ENCODE measurements at places on chromosomes 6 and 20.
A peak's percentile ranks its signal among the peaks of the same experiment; 100 is the strongest.

GRCh38 chr6:149854532-149854931, 9.6 kb downstream of the LRP11 start:
- no peak for DNase-seq

- DNase-seq, result no peak
Observed at GRCh38 chr6:72080260-72080941, 194.1 kb downstream of the RIMS1 start.

- DNase-seq, result no peak
Observed at GRCh38 chr6:2732503-2733089, 18.1 kb downstream of the MYLK4 start.

GRCh38 chr6:44297063-44298038, 15.8 kb downstream of the AARS2 start:
- DNase-seq, result peak; percentile 23

- DNase-seq, result no peak
Observed at GRCh38 chr6:79384845-79385244, 150.4 kb upstream of the HMGN3 start.

DNA sequence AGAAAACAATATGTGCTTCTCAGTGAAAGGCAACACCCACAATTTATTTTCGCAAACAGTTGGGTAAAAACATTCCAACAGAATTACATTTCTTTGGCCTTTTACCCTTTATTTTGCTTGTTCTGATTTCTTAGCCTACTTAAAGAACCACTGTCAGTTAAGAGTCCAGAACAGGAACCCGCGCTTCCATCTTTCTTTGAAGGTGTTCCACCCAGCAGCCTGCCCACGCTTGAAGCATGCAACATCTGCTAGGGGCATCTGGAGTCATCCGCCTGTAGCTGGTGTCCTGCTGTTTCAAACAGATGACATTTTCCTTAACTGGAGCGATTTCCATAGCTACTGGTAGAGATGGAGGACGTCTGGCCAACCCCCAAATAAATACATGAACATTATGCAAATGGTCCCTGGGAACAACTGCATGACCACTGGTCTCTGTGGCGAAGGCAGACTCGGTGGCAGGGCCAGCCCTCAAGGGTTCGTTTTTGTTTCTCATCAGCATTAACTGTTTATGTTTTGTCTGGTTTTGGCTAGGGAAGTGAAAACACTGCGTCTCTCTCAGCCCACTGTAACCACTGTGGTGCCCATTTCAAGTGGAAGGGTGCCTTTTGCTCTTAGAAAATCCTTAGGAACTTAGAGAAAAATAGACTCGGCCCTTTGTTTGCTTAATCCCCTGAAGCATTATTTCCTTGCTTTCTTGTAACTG, 51.6 kb downstream of the LAMA4 start:
- DNase-seq, result no peak

GRCh38 chr6:92634561-92634960, 784.8 kb downstream of the EPHA7 start:
- no peak for DNase-seq

- peak; percentile 70 for DNase-seq
Observed at GRCh38 chr6:148831064-148831463, 84.2 kb downstream of the UST start.

DNA sequence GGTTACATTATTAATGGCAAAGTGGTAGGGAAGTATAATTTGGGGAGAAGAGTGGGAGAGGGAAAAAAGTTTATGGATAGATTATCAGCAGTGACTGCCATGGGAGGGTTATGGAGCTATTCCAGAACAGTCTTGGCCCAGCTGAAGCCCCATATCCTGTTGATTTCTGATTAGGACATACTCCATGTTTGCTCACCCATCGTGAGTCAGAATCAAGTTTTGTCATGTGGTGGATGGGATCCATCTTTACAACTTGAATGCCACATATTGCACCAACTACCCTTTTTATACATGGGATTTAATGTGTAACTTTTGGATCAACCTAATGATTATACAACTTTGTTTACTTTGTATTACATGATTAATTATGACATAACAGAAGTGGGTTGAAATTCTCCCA, 217.0 kb downstream of the HAO1 start:
- no peak for DNase-seq

- DNase-seq, result peak; percentile 23
Observed at GRCh38 chr6:32692019-32692418, 25.6 kb upstream of the HLA-DQB1 start.

GRCh38 chr20:24917797-24918578, 31.1 kb upstream of the CST7 start:
- peak; percentile 31 for DNase-seq

GRCh38 chr6:21181866-21182265, 411.7 kb upstream of the SOX4 start:
- no peak for DNase-seq

DNA sequence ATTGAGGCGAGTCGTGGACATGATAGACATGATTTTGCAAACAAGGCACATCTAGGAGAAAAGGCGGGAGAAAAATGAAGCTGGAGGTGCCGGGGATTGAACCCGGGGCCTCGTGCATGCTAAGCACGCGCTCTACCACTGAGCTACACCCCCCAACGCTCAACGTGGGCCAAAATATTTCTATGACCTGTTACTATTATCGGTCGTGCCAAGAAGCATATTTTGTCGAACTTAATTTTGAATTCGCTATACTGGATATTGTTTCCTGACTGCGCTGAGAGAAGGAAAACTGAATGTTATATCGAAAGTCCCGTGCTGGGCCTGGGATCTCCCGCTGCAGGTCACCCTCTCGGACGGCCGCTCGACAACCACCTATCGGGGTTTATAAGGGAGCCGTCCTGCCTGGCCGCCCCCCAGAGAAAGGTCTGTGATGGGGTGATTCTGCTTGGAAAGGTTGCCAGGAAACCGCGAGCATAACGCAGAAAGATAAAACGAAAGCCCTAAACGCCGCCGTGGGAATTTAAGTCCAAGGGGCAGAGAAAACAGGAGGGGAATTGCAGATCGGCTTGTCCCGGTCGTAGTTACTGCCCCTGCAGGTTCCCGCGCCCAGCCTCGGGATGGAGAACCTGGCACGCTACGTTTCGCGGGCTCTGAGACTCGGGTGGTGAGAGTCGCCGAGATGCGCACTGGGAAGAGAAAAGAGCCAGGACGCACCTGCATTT, 60.0 kb downstream of the TRIM27 start:
- peak; percentile 72 for DNase-seq

DNA sequence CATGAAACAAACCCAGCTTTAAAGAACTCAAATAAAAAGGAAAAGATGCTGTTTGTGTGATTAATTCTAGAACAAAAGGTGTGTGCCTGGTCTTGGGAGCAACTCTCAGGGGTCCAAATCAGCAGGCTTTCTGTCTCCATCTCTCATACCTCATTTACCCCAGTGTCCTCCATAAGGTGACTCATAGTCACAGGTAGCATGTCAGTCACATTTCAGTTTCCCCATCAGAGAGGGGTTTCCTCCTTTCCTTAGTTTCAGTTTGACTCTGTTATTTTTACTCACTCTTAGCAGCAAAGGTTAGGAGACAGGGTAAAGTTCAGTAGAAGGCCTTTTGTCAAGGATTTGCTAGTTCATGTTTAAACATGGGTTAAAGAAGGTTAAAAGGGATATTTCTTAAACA, 46.2 kb downstream of the OGFRL1 start:
- no peak for DNase-seq

GRCh38 chr6:23534351-23534750, 591.7 kb upstream of the NRSN1 start:
- no peak for DNase-seq

- DNase-seq, result no peak
Observed at GRCh38 chr20:54324652-54325285, 116.9 kb downstream of the PFDN4 start.

- no peak for DNase-seq
Observed at GRCh38 chr6:139905404-139906052, 531.1 kb upstream of the CITED2 start.

GRCh38 chr6:75602246-75603105, 796 bp downstream of the SENP6 start:
- peak; percentile 50 for DNase-seq

DNA sequence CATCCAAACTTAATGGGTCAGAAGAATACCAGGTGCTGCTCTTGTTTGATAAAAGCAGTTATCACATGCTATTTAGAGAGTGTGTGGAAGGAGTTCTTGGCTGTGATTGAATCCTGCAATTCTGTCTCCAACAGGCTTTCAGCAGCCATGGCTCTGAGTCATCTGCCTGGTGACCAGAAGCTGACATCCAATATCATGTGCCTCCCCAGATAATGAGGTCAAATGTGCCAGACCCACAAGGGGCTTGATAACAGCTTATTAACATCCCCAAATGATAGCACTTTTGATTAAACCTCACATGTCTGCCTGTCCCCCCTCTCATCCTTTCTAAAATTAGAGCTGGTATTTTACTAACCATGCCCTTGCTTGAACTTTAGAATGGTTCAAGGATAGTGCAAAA, 175.7 kb upstream of the PLN start:
- DNase-seq, result no peak

GRCh38 chr20:58818586-58819285, 32.0 kb downstream of the GNAS-AS1 start:
- DNase-seq, result no peak

GRCh38 chr20:54056762-54057639, 13.4 kb downstream of the BCAS1 start:
- DNase-seq, result no peak

- no peak for DNase-seq
Observed at GRCh38 chr20:36791862-36792261, 18.3 kb upstream of the DSN1 start.

- DNase-seq, result peak; percentile 23
Observed at GRCh38 chr20:1185790-1186334, 1.1 kb upstream of the TMEM74B start.

DNA sequence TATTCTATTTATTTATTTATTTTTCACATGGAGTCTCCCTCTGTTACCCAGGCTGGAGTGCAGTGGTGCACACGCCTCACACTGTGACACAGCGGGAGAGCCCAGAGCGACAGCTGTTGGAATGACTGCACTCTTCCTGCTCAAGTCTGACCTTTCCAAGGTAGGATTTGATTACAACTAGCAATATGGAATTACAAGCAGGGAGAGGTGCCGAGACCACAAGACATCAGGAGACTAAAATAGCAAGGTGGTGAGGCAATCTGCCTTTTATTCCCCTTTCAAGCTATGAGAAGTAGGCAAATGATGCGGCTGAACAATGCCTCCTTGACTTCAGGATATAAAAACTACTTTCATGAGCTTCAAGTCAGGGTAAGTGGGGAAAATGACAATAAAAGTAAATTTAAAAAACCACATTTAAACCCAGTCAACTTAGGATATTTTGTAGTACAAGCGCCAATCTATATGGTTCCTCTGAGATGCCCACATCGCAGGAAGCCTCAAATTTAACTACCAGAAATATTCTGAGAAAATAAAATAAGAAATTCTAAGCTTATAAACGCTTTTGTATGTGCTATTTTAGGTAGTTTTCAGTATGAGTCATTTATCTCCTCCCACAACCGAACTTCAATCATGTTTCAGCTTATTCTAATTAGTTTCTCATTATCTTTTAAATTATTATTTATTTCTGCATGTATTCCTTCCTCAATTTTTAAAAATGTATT, 146.9 kb upstream of the SGK1 start:
- DNase-seq, result no peak

GRCh38 chr6:126764671-126765070, 353.8 kb upstream of the RSPO3 start:
- DNase-seq, result no peak

DNA sequence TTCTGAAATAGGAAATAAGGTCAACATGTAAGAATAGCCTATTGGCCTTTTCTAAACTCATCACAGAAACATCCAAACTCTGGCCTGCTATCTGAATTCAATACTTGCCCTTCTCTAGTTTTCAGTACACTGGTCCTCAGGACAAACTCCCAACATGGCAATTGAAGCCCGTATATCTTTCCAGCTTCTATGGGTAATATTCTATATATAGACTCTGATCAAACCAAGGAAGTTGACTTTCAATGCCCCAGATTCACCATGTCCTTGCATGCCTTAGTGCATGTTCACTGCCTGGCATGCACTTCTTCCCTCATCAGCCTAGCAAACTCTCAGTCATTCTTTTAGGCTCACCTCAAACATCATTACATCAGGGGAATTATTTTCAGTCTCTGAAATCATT, 73.2 kb downstream of the RSPO3 start:
- DNase-seq, result no peak

GRCh38 chr20:33772439-33772838, 38.7 kb upstream of the CHMP4B start:
- DNase-seq, result no peak

DNA sequence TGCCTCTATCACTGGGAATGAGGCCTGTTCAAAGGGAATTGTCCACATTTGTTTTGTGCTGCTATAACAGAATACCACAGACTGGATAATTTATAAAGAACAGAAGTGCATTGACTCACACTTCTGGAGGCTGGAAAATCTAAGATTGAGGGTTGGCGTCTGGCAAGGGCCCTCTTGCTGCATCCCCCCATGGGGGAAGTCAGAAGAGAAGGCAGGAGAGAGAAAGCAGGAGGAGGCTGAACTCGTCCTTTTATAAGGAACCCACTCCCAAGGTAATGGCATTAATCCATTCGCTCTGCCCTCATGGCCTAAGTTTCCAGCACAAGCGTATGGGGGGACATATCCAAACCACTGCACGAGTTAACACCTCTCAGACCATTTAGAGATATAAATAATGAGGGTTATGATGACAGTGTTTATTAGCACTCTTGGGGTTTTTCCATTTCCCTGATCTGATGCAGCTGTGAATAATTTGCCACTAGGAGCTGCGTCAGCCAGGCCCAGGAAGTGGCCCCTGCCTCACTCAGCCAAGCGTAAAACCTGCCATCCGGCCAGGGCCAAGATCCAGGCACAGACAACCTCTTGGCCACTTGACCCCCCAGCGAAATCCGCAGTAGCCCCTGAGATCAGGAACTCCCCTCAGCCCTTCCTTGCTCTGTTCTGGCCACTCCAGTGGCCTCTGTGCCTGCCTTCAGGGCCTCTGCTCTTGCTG, 14.2 kb upstream of the SLCO4A1 start:
- peak; percentile 29 for DNase-seq

DNA sequence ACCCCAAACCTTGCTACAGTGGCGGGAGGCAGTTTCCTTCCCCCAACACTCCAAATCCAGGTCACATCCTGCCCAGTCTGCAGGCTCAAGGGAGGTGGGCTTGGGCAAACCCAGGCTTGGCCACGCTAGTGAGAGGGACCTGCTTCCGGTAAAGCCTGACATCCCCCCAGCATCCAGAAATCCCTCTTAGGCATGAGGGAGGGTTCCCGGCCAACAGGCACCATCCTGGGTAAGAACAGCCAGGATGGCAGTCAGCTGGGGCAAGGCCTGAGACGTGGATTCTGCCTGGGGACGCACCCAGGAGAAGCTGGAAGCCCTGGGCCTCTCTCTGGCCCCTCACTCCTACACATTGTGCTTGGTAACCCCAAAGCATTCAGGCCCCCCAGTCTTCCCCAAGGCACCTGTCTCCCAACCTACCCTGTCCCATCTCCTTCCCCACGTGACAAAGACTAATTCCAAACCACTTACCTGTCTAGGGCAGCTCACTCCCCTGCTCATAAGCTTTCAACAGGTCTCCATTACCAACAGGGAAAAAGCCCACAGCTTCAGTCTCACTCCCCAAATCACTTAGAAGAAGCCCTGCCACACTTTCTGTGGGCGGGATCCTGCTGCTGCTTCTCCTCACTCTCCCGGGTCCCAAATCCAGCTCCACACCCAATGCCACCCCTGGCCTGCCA, 2.1 kb downstream of the C20orf144 start:
- no peak for DNase-seq
